Activated CD4-positive, alpha-beta memory T cell treated with anti-CD3 and anti-CD28 coated beads for 36 hours (primary cell): ENCODE measurements at places on chromosomes 6 and 20. TPM values are rescaled to one million over a fixed set of nuclear protein-coding genes. Genes with fewer than 3 reads are reported as not detected.

RBL1 gene
- total RNA-seq = 41.6 TPM

ABRACL gene
- 182 TPM for total RNA-seq

SLC22A3 gene
- total RNA-seq = not detected

CYP39A1 gene
- not detected for total RNA-seq

ZNF334 gene
- total RNA-seq = 1.1 TPM

C2 gene
- total RNA-seq = 0.97 TPM

TGM3 gene
- not detected for total RNA-seq

CRIP3 gene
- 2.9 TPM for total RNA-seq

CST7 gene
- total RNA-seq = 81.8 TPM

FOXS1 gene
- not detected for total RNA-seq

CRISP2 gene
- not detected for total RNA-seq

SRSF12 gene
- total RNA-seq = 0.10 TPM

PKIB gene
- total RNA-seq = 0.52 TPM

TXLNB gene
- total RNA-seq = 0.31 TPM
